Thymus (tissue), 14 donors: ENCODE measurements at places on chromosomes 2 and 18.

- DNase-seq, result no peak
- no peaks in the 10 kb centered on the region for H3K36me3 ChIP-seq
- H3K4me3 ChIP-seq, result no peak overlapping the region
- peaks cover 5% of the 10 kb centered on the region for H3K27me3 ChIP-seq
- no peak overlapping the region for H3K27ac ChIP-seq
Measured at GRCh38 chr2:238952261-238952919, 104.5 kb downstream of the TWIST2 start.

DNA sequence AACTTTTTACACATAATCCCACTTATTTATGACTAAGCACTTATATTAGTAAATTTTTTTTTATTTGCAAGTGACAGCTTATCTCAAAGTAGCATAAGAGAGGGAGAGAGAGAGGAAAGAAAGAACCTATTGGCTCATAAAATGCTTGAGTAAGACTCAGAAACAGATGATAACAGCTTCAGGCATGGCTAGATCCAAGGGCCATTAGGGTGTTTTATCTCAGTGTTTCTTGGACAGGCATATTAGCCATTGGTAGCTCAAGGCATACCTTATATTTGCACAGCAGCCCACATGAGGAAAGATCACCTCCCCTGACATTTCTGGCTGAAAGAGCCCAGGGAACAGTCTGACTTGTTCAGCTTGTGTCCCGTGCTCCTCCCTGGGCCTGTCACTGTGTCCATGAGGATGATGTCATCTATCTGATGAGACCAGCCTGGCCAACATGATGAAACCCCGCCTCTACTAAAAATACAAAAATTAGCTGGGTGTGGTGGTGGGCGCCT is 64.4 kb downstream of the IL1R2 start:
- DNase-seq, result no peak
- H3K4me1 ChIP-seq, result no peaks in the 10 kb centered on the region
- no peaks in the 10 kb centered on the region for H3K36me3 ChIP-seq
- peak overlapping the region; percentile 32 for H3K27ac ChIP-seq
- no peaks in the 10 kb centered on the region for H3K27me3 ChIP-seq

DNA sequence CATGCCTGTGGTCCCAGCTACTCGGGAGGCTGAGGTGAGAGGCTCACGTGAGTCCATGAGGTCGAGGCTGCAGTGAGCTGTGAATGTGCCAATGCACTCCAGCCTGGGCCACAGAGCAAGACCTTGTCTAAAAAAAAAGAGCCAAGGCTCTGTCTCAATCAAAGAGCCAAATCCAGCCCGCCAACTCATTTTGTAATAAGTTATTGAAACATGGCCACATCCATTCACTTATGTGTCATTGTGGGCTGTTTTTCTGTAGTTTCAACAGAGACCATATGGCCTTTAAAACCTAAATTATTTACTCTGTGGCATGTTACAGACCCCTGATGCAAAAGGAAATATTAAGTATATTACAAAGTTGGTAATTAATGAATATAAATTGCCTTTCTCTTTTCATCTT is 60.8 kb downstream of the GPR39 start:
- no peak for DNase-seq
- H3K27ac ChIP-seq, result no peak overlapping the region

DNA sequence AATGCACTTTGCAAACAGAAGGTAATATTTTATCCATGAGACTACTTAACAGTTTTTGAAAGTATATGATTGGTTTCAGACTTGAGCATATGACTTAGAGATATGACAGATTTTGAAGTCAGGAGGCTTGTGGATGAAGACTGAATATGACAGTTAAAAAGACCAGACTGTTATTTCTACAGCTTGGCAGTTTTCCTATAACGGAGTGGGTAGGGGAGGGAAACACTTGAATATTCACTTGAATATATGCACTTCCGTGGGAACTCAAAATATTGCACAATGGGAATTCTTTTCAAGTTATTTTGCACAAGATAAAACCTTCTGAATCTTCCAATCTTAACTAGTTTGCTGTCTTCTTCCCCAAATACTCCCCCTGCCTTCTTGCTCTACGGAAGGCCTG is 64.6 kb upstream of the ACKR3 start:
- H3K4me3 ChIP-seq, result no peak overlapping the region
- no peak for DNase-seq
- peaks cover 12% of the 10 kb centered on the region for H3K27me3 ChIP-seq

DNA sequence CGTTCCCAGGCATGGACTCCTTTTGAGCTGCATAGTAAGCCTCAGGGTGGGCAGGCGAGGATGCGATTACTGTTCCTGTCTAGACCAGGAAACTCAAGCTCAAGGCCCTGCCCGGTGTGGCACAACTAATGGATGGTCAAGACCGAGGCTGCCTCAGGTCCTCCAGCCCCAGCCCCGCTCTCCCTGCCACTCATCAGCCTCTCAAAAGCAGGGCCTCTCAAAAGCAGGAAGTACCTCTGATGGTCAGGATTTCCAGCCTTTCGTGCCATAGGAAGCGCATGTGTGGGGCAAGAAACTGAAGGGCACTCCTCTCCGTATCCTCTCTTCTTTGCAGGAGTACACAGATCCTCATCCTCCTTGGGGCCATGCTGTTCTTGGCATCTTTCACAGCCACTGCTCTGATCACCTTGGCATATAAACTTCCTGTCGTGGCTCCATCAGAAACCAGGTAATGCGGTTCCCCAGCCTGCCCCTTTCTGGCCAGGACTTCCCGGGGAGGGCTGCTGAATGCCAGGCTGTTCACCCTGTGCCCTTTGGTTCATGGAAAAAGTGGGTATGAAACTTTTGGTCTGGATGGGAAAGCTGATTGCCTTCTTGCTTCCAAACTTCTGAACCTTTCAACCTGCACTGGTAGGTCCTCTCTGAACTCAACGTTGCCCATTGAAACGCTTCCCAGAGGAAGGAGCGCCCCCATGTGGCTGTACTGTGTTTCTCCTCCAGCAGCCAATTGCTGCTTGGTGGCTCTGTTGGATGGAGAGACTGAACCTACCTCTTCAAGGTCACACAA is 82.8 kb upstream of the SEC11C start:
- H3K4me3 ChIP-seq, result no peak overlapping the region
- no peaks in the 10 kb centered on the region for H3K36me3 ChIP-seq
- no peaks in the 10 kb centered on the region for H3K27me3 ChIP-seq
- no peak for DNase-seq
- H3K27ac ChIP-seq, result no peak overlapping the region
- H3K4me1 ChIP-seq, result no peaks in the 10 kb centered on the region

DNA sequence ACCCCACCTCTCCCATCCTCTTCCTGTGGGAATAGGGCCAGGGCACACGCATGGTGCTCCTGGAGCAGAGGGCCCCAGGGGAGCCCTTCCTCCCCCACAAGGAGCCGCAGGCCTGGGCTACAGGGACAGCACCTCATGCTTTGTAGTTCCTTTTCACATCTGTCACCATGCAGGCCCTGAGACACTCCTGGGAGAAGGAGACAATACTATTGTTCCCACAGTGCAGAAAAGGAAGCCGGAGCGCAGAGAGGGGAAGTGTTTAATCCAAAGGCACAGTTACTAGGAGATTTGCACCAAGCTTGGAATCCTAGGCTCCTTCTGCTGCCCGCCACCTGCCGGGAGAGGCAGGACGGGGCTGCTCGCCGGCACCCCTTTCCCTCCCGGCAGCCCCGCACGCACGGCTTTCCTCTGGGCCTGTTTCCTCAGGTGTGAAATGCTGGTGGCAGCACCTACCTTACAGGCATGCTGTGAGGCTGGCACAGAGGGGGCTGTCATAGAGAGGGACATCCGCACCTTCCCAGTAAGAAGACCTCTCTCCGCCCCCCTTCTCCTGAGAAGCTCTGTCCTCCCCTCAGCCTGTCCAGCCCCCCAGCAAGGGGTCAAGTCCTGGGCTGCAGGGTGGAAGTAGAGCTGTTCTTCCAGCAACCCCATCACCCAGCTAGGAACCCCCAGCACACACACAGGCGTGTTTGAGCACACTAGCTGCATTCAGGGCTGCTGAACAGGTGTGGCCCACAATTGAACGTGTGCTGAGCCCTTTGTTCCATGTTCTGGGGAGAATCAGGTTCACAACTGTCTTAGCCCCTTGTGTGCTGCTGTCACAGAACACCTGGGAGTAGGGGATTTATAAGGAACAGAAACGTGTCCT is 62.6 kb downstream of the SMAD7 start:
- H3K4me3 ChIP-seq, result no peak overlapping the region
- H3K36me3 ChIP-seq, result no peaks in the 10 kb centered on the region
- H3K4me1 ChIP-seq, result no peaks in the 10 kb centered on the region
- H3K27me3 ChIP-seq, result no peaks in the 10 kb centered on the region
- DNase-seq, result no peak

DNA sequence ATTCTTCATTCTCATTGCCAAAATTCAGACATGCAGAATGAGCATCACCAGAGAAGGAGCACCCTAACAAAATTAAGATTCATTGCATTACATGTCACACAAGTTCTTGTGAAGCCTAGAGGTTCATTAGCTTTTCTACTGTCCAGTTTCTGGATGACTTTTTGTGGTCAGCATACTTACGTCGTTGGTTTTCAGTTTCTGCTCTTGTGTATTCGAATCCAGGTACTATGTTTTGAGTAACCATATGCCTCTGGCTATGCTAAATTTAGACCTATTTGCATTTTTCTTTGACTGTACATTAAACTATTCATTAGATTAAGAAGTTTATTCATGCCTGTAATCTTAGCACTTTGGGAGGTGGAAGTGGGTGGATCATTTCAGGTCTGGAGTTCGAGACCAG is 251.3 kb downstream of the PARD3B start:
- no peaks in the 10 kb centered on the region for H3K4me1 ChIP-seq
- H3K36me3 ChIP-seq, result no peaks in the 10 kb centered on the region
- no peak for DNase-seq

GRCh38 chr2:26068602-26069298 is 34.9 kb downstream of the RAB10 start:
- H3K4me1 ChIP-seq, result peaks cover 17% of the 10 kb centered on the region
- H3K27ac ChIP-seq, result no peak overlapping the region
- H3K27me3 ChIP-seq, result no peaks in the 10 kb centered on the region
- peak; percentile 58 for DNase-seq
- no peak overlapping the region for H3K4me3 ChIP-seq

- DNase-seq, result no peak
- no peak overlapping the region for H3K27ac ChIP-seq
- H3K27me3 ChIP-seq, result no peaks in the 10 kb centered on the region
- no peaks in the 10 kb centered on the region for H3K36me3 ChIP-seq
- H3K4me3 ChIP-seq, result no peak overlapping the region
- H3K4me1 ChIP-seq, result no peaks in the 10 kb centered on the region
Measured at GRCh38 chr2:37767959-37768925, 96.8 kb upstream of the CDC42EP3 start.

DNA sequence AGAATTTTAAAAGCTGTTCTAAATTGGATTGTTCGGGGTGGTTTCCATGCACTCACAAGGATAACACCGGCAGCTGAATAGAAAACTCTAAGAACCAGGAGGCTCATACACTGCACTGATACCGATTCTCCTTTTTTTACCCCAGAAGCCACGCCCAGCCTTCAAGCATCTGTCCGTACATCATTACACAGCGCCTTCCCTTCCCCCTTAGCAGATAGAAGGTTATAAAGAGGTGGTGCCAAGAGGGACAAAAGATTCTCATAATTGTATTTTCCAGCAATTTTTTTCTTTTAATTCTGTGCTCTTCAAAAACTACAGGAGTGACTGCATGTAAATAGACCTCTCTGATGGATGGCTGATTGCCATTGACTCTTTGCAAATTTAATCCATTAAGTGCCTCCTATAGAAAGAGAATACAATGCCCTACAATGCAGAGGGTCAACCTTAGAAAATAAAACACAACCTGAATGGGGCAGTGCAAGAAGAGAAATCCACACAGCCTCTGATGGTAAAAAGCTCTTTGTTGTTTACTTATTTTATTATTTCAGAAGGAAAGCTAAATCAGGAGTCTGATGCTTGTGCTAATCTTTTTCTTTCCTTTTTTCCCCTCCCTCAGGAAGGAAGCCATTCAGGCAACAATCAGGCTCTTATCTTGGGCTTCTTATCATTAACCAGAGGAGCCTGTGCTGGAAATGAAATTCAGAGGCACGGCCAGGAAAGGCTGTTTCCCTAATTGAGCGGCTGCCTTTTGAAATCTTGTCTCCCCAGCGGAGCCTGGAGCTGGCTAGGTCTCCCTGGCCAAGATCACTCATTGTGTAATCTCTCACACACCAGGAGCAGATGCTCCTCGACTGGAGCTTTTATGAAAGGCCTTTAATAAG is 198.9 kb upstream of the NABP1 start:
- DNase-seq, result no peak
- H3K36me3 ChIP-seq, result no peaks in the 10 kb centered on the region
- no peak overlapping the region for H3K27ac ChIP-seq
- no peaks in the 10 kb centered on the region for H3K4me1 ChIP-seq
- H3K27me3 ChIP-seq, result no peaks in the 10 kb centered on the region
- no peak overlapping the region for H3K4me3 ChIP-seq
